ENCODE measurements at places on chromosomes 13 and 19.

DNA sequence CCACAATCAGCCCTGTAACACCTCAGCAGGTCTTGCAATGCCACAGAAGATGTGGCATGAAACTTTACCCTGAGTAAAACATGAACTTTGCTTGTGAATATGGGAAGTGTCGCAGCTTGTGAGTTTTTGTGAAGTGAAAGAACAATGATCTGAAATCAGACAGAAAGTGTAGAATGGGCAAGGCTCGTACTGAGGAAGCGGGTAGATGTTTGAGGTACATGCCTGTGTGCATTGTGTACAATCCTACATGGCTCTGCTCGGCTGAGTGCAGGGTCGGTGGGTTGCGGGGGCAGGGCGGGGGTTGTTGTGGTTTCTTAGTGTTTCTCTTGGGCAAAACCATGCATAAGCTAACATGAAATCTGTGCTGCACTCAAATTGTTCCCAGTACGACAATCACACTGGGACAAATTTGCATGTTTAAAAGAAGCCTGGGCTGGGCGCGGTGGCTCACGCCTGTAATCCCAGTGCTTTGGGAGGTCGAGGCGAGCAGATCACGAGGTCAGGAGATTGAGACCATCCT lies 1.1 kb downstream of the NLRP13 start:
- peaks cover 68% of the 10 kb centered on the region for H3K27me3 ChIP-seq
- no peak overlapping the region for H3K27ac ChIP-seq
- no peaks in the 10 kb centered on the region for H3K4me1 ChIP-seq
- no peaks in the 10 kb centered on the region for H3K36me3 ChIP-seq
- no peak for DNase-seq
- no peak overlapping the region for H3K4me3 ChIP-seq

GRCh38 chr13:102704238-102705058 lies 9.6 kb upstream of the METTL21C start:
- no peak overlapping the region for H3K27ac ChIP-seq
- peak; percentile 51 for DNase-seq

GRCh38 chr19:51887522-51888498 lies at the start of gene ZNF577:
TSS of gene ZNF577 (minus strand) at chr19:51887951. CDS start at chr19:51880382, 7,569 bp downstream.
- no peak for DNase-seq
- peaks cover 94% of the 10 kb centered on the region for H3K36me3 ChIP-seq
- H3K27ac ChIP-seq, result no peak within 1 kb of the TSS
- H3K4me3 ChIP-seq, result no peak within 1 kb of the TSS
- H3K27me3 ChIP-seq, result no peaks in the 10 kb centered on the region
- H3K4me1 ChIP-seq, result no peaks in the 10 kb centered on the region

DNA sequence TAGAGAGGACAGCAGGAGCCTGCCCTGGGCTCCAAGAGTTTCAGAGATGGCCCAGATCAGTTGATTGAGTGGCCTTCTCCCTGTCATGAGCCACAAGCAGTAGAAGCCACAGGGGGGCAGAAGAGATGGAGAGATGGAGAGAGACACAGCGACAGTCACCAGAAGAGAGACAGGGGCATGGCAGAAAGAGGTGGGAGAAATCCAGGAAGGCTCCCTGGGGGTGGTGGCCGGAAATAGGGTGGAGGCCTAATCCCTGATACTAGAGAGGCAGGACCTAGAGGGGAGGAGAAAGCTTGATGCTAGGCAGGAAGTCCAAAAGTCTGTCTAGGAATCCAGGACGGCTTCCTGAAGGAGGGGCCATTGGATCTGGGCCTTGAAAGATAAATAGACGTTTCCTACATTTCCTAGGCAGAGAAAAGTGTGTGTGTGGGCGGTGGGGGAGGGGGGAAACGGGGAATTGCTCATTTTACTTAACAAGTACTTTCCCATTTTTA lies 9.6 kb upstream of the TPM4 start:
- peak; percentile 80 for DNase-seq
- no peaks in the 10 kb centered on the region for H3K27me3 ChIP-seq
- peak overlapping the region; percentile 100 for H3K4me3 ChIP-seq
- peaks cover 8% of the 10 kb centered on the region for H3K36me3 ChIP-seq
- H3K27ac ChIP-seq, result peak overlapping the region; percentile 98

Data from PC-3 (cell line).